ENCODE measurements at places on chromosomes 4 and X.

- no peak for DNase-seq
These were observed 87.1 kb upstream of the NPNT start for GRCh38 chr4:105808030-105808749.

DNA sequence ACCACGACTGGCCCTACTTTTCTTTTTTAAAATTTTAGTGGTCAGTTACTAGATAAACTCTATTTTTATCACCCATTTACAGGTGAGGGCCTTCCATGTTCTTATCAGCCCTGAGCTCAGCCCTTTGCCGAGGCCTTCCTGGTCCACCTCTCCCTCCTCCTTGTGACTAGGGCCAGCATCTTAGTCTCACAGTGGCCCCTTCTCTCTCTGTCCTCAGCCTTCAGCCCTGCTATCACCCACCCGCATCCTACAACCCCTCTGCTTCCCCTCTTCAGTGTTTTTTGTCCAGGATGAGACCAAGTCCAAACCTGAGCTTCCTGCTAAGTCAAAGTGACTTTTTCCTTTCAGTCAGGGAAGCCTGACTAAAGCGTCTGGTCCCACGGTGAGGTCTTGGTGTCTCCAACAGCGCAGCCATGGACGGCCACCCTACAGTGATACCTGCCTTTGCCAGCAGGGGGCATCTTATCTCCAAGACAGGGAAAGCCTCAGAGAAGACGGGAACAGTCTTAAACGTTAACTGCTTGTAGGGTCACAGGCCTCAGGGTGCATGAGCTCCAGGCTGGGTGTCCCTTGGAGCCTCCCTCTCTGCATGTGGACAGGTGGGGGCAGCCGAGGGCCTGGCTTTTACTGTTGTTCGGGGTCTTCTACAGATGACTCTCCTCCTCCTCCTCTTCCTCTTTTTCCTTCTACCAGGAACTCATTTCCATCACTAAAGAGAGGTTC, 11.7 kb upstream of the GAGE10 start:
- peak; percentile 54 for DNase-seq

GRCh38 chrX:25295466-25295865, 279.7 kb upstream of the ARX start:
- DNase-seq = no peak

DNA sequence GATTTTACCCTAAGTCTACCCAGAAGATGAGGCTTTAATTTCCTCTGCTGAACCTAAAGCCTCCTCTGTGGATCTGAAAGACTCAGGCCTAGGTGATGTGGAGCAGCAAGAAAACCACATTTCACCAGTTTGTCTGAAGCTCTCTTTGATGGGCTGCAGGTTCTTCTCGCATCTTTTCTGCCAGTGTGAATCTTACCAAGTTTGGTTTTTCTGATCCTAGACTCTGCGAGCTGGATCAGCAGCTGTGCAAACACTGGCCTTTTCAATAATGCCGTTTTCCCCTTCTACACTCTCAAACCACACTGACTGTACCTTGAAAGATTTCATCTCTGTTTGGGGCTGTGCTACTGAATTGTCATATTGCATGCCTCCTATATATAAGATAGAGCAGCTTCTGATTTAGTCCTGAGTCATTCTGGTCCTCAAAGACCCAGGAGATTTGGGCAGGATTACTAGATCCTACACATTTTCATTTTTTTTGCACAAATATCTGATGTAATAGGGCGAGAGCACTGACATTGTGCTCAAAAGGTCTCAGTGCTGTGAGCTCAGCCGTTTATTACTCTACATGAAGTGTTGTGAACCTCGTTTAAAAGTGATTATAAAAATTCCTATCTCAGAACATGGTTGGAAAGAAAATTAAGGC, 133.6 kb upstream of the FAM9C start:
- no peak for DNase-seq

All from cerebellar cortex (tissue), 1 donor.